Stomach (tissue), 19 donors: ENCODE measurements at places on chromosomes 3 and 15. TPM values are rescaled to one million over a fixed set of nuclear protein-coding genes. Genes with fewer than 3 reads are reported as not detected.

CILP gene
- total RNA-seq, result 17.6 TPM

ZNF80 gene
- total RNA-seq, result not detected

GRCh38 chr3:185757176-185757575, 67.7 kb downstream of the IGF2BP2 start:
- H3K4me1 ChIP-seq, result no peaks in the 10 kb centered on the region
- no peaks in the 10 kb centered on the region for H3K36me3 ChIP-seq
- H3K27me3 ChIP-seq, result no peaks in the 10 kb centered on the region
- no peak overlapping the region for H3K27ac ChIP-seq
- no peak for DNase-seq

- H3K27me3 ChIP-seq, result no peaks in the 10 kb centered on the region
- H3K4me1 ChIP-seq, result peaks cover 7% of the 10 kb centered on the region
- H3K4me3 ChIP-seq, result no peak overlapping the region
- no peak overlapping the region for H3K27ac ChIP-seq
- no peaks in the 10 kb centered on the region for H3K36me3 ChIP-seq
- DNase-seq, result no peak
Observed at GRCh38 chr3:16940769-16941700, 56.3 kb downstream of the PLCL2 start.

GRCh38 chr3:71978150-71978721, 193.3 kb upstream of the PROK2 start:
- H3K4me1 ChIP-seq, result no peaks in the 10 kb centered on the region
- no peak for DNase-seq
- H3K27me3 ChIP-seq, result no peaks in the 10 kb centered on the region
- H3K4me3 ChIP-seq, result no peak overlapping the region
- no peak overlapping the region for H3K27ac ChIP-seq

DNA sequence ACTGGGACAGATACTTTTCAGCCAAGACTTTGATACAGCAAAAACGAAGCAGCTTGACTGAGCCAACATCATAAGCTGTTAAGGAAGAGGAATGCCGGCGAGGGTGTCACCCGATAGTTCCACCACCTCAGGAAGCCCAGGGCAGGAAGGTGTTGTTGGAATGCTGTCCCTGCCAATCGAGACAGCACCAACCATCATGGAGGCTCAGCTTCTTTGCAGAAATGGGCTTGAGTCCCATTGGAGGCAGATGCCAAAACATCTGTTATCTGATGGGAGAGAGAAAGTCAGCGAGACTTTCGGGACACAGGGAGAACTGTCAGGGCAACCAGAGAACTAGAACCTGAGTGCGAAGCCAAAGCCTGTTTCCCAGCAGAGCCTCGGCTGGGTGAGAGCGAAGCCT, 50.7 kb downstream of the CA12 start:
- no peak overlapping the region for H3K27ac ChIP-seq
- no peaks in the 10 kb centered on the region for H3K4me1 ChIP-seq
- no peaks in the 10 kb centered on the region for H3K27me3 ChIP-seq
- no peak overlapping the region for H3K4me3 ChIP-seq

DNA sequence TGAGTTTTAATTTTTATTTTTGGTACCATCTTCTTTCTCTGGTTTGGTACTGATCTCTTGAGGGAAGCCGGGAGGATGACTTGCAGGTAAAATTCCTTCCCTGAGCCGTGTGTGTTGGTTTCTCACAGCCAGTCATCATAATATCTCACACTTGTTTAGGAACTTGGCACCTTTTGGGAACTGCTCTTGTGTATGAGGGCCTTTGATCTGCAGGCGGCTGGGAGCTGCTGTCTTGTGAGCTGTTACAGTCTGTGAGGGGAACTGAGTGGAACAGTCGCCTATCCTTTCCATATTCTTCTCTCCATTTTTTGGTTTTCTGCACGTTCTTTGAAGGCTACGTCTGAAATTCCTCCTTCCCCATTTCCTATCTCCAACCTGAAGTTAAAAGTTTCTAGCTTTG, 75.2 kb downstream of the CACNA2D3 start:
- H3K27me3 ChIP-seq, result no peaks in the 10 kb centered on the region
- H3K4me1 ChIP-seq, result no peaks in the 10 kb centered on the region
- no peak for DNase-seq
- no peaks in the 10 kb centered on the region for H3K36me3 ChIP-seq
- no peak overlapping the region for H3K4me3 ChIP-seq
